Upper lobe of left lung (tissue), 6 donors: ENCODE measurements at places on chromosomes 11 and 22. TPM values are rescaled to one million over a fixed set of nuclear protein-coding genes. Genes with fewer than 3 reads are reported as not detected.

The SESN3 gene
- 11.5 TPM for total RNA-seq

The CEND1 gene
- total RNA-seq: not detected

The RIMBP3C gene
- 0.11 TPM for total RNA-seq

The BEST1 gene
- 11.0 TPM for total RNA-seq

The SCGB1D2 gene
- not detected for total RNA-seq

The C11orf52 gene
- total RNA-seq: 26.7 TPM

The OR52I2 gene
- total RNA-seq: not detected

The OR51I1 gene
- total RNA-seq: not detected

GRCh38 chr11:100902454-100903141 lies 215.5 kb downstream of the ARHGAP42 start:
- DNase-seq: no peak
- no peak overlapping the region for H3K27ac ChIP-seq
- H3K36me3 ChIP-seq: no peaks in the 10 kb centered on the region

DNA sequence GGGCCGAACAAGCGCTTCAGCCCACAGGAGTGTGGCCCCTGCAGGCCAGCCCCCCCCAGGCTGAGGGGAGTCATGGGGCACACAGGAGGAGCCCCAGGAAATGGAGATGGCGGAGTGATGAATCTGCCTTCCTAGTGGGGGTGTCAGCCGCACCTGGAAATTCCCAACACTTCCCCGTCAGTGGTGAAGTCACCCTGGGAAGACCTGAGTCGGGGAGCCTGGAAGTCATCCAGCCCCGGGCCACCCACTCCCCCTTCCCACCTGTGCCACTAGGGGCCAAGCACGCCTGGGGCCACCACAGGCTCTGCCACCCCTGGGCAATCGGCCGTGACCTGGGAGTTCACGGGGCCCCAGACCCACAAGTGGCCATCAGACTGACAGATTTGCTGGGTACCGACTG lies 12.6 kb downstream of the WNT7B start:
- no peaks in the 10 kb centered on the region for H3K36me3 ChIP-seq
- H3K27ac ChIP-seq: no peak overlapping the region
- DNase-seq: no peak
- no peaks in the 10 kb centered on the region for H3K4me1 ChIP-seq
- H3K27me3 ChIP-seq: peaks cover 5% of the 10 kb centered on the region
- no peak overlapping the region for H3K4me3 ChIP-seq

- H3K36me3 ChIP-seq: no peaks in the 10 kb centered on the region
- no peak overlapping the region for H3K4me3 ChIP-seq
- no peaks in the 10 kb centered on the region for H3K27me3 ChIP-seq
- no peak overlapping the region for H3K27ac ChIP-seq
- no peak for DNase-seq
These were observed 904.5 kb upstream of the API5 start for GRCh38 chr11:42407341-42407740.

GRCh38 chr11:109390752-109391151 lies 31.2 kb upstream of the C11orf87 start:
- no peak for DNase-seq
- no peak overlapping the region for H3K27ac ChIP-seq
- H3K4me1 ChIP-seq: no peaks in the 10 kb centered on the region
- H3K36me3 ChIP-seq: no peaks in the 10 kb centered on the region
- H3K4me3 ChIP-seq: no peak overlapping the region

DNA sequence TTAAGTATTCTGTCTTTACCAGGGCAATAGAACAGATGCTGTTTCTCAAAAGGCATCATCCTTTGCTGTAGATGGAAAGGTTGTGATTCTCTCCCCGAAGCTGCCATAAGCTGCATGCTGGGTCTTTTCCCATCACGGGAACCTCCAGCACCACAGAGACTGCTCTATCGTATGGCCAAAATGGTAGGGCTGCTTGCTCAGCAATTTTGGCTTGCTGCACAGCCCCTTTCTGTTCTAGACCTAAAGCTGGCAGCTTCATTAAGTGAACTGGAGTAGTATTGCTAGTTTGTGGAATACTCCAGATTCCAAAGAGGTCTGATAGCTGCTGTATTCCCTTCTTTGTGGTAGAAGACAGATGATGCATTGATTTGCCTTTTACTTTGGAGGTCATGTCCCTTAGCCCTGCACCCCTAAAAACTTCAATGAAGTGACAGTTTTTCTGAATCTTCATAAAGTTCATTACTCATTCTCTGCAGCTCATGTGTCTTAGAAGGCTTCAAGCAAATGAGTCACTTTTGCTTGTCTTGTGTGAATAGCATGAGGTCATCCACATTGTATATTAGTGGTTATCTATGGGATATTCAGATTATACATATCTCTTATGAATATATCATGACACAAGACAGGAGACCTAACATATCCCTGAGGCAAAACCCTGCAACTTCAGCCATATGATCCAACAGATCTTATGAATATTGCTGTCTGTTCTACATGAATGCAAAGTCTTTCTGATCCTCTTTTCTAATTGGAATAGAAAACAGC lies 245.3 kb downstream of the FAM76B start:
- DNase-seq: no peak
- H3K27me3 ChIP-seq: no peaks in the 10 kb centered on the region
- H3K4me1 ChIP-seq: no peaks in the 10 kb centered on the region
- H3K4me3 ChIP-seq: no peak overlapping the region

DNA sequence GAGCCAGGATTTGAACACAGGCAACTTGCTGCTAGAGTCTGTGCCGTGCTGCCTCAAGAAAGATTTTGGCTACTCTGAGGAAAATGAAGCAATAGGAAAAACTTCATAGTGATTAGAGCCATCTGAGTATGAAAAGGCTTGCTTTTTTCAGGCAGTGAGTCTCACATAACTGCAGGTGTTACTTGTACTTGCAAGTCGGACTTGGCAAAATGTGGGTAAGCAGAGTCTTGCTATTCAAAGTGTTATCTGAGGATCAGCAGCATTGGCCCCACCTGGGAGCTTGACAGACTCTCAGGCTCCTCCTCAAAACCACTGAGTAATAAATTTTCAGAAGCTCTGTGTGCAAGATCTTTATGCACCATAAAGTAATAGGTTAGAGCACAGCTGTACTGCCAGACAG lies 18.1 kb downstream of the RNF141 start:
- H3K4me1 ChIP-seq: peaks cover 19% of the 10 kb centered on the region
- peaks cover 8% of the 10 kb centered on the region for H3K36me3 ChIP-seq
- no peaks in the 10 kb centered on the region for H3K27me3 ChIP-seq
- no peak for DNase-seq
- no peak overlapping the region for H3K27ac ChIP-seq

DNA sequence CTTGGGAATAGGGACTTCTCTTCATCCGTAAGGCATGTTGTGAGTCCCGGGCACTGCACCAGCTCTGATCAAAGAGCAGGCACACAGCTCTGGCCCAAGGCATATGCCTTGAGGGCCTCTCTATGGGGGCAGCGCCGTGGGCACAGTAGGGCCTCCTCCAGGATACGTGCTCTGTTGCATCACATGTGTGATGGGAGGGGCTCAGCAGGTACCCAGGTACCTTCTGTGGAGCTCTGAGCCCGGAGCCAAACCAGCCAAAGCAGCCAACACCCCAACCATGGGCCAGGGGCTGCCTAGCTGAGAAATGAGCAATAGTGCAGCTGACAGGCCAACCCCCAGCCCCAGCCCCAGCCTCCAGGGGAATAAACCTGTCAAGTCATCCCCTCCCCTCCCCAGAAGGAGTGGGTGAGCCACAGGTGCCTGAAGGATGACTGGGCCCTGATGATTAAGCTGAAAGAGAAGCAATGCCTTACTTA lies 79.7 kb upstream of the SHISAL1 start:
- no peak overlapping the region for H3K4me3 ChIP-seq
- no peaks in the 10 kb centered on the region for H3K27me3 ChIP-seq
- H3K4me1 ChIP-seq: no peaks in the 10 kb centered on the region
- no peak overlapping the region for H3K27ac ChIP-seq

- no peak for DNase-seq
- H3K4me3 ChIP-seq: no peak overlapping the region
- peaks cover 26% of the 10 kb centered on the region for H3K4me1 ChIP-seq
- peak overlapping the region; percentile 67 for H3K27ac ChIP-seq
- no peaks in the 10 kb centered on the region for H3K36me3 ChIP-seq
- no peaks in the 10 kb centered on the region for H3K27me3 ChIP-seq
These were observed 16.0 kb upstream of the BMAL1 start for GRCh38 chr11:13261591-13262061.

DNA sequence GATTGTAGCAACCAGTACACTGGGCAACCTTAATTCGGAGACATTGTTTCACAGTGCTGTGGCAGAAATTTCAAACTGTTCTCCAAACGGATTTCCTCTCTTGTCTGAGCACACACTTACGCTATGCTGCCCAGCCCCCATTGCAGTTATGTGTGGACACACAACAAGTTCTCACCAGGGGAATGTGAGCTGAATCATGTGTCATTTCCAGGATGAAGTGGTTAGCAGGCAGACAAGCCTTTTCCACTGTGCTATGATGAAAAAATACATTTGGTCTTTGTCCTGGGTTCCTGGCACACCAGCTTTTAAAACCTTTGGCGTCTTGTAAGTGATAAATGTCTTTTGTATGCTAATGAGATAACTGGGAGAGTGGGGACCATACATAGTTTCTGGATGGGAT lies 46.9 kb upstream of the SYT9 start:
- DNase-seq: no peak
- no peak overlapping the region for H3K27ac ChIP-seq
- H3K4me1 ChIP-seq: no peaks in the 10 kb centered on the region
- H3K4me3 ChIP-seq: no peak overlapping the region
- no peaks in the 10 kb centered on the region for H3K27me3 ChIP-seq

- no peak overlapping the region for H3K27ac ChIP-seq
- no peak for DNase-seq
- no peak overlapping the region for H3K4me3 ChIP-seq
- H3K27me3 ChIP-seq: no peaks in the 10 kb centered on the region
- H3K4me1 ChIP-seq: no peaks in the 10 kb centered on the region
These were observed 398.1 kb upstream of the API5 start for GRCh38 chr11:42913731-42914130.

- no peaks in the 10 kb centered on the region for H3K36me3 ChIP-seq
- no peak for DNase-seq
- peak overlapping the region; percentile 20 for H3K4me3 ChIP-seq
These were observed 3.2 kb downstream of the DBX1 start for GRCh38 chr11:20156876-20157613.

DNA sequence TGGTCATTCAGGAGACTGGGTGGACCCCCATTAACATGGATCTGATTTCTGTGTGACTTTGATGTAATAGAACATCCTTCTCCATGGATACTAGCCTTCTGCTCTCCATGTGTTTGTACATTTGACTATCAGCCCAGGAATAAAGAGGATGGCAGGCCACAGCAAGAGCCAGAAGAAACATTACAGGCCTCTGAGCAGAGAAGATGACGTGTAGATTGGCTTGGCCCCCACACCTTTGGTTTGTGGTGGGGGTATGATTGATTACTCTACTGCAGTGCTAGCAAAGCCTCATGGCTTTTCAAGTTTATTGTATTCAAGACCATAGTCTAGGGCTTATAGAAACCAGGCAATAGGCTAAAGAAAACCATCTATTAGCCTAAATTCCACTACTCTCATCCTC lies 77.0 kb downstream of the GRAMD1B start:
- no peak for DNase-seq
- H3K4me1 ChIP-seq: no peaks in the 10 kb centered on the region
- H3K27me3 ChIP-seq: no peaks in the 10 kb centered on the region
- H3K36me3 ChIP-seq: no peaks in the 10 kb centered on the region

GRCh38 chr11:108571001-108571400 lies 22.6 kb downstream of the EXPH5 start:
- H3K4me1 ChIP-seq: no peaks in the 10 kb centered on the region
- H3K27ac ChIP-seq: no peak overlapping the region
- H3K27me3 ChIP-seq: no peaks in the 10 kb centered on the region
- no peak for DNase-seq
- H3K36me3 ChIP-seq: no peaks in the 10 kb centered on the region

- H3K36me3 ChIP-seq: no peaks in the 10 kb centered on the region
- peaks cover 14% of the 10 kb centered on the region for H3K4me1 ChIP-seq
- H3K27me3 ChIP-seq: no peaks in the 10 kb centered on the region
- peak; percentile 85 for DNase-seq
- peak overlapping the region; percentile 8 for H3K27ac ChIP-seq
- no peak overlapping the region for H3K4me3 ChIP-seq
These were observed 29.5 kb upstream of the MYH9 start for GRCh38 chr22:36417281-36417686.

DNA sequence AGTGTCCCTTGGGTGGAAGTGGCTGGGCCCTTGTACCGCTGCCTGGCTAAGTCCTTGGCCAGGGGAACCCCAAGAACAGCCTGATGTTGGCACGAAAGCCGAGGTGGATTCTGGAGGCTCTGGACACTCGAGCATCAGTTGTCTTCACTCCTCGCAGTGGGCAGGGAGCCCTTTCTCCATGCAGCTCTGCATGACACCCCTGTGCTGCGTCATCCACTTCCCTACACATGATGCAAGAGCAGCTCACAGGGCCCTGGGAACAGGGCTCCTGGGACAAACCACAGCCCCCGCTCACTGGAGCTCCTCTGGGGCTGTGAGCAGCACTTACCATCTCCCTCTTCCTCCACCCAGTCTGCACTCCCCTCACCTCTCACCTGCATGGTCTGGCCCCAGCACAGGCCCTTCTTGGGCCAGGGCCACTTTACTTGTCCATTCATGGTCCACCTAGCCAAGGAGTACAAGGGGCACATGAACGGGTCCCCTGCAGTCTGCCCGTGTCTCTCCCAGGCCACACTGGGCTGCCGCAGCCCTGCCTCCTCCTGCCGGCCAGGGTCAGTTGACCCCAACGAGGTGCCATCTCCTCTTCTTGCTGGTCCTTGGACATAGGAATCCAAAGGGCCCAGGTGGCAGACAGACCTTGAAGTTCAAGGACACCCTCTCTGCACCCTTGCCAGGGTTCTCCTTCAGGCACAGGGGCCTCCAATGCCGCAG lies 66.5 kb downstream of the IGF2 start:
- no peaks in the 10 kb centered on the region for H3K4me1 ChIP-seq
- no peak overlapping the region for H3K4me3 ChIP-seq
- no peaks in the 10 kb centered on the region for H3K36me3 ChIP-seq
- DNase-seq: no peak
- H3K27ac ChIP-seq: no peak overlapping the region
- no peaks in the 10 kb centered on the region for H3K27me3 ChIP-seq

GRCh38 chr11:117595440-117595839 lies 201.6 kb downstream of the DSCAML1 start:
- no peaks in the 10 kb centered on the region for H3K36me3 ChIP-seq
- DNase-seq: no peak
- H3K4me3 ChIP-seq: no peak overlapping the region
- no peak overlapping the region for H3K27ac ChIP-seq
- H3K27me3 ChIP-seq: no peaks in the 10 kb centered on the region

GRCh38 chr22:43114958-43115357 lies 4.4 kb downstream of the BIK start:
- no peak overlapping the region for H3K27ac ChIP-seq
- peaks cover 34% of the 10 kb centered on the region for H3K4me1 ChIP-seq
- H3K36me3 ChIP-seq: no peaks in the 10 kb centered on the region
- H3K27me3 ChIP-seq: no peaks in the 10 kb centered on the region
- H3K4me3 ChIP-seq: no peak overlapping the region
